Caco-2 (cell line): ENCODE measurements at places on chromosomes 16 and 17. TPM values are rescaled to one million over a fixed set of nuclear protein-coding genes. Genes with fewer than 3 reads are reported as not detected.
A peak's percentile ranks its signal among the peaks of the same experiment; 100 is the strongest.

Gene KRT9
- not detected in 2 replicates for total RNA-seq

GRCh38 chr17:55585629-55586028, 74.4 kb upstream of the SMIM36 start:
- DNase-seq, result no peak

- no peak for DNase-seq
Measured at GRCh38 chr16:1510941-1511351, 17.8 kb downstream of the TELO2 start.

Gene KRTAP3-1
- 7.4 and 7.9 TPM in 2 replicates for total RNA-seq

Gene SLC5A10
- total RNA-seq, result 0.19 and 0.27 TPM in 2 replicates

- DNase-seq, result no peak
Measured at GRCh38 chr16:57589374-57589773, 39.1 kb upstream of the ADGRG1 start.

Gene CES4A
- not detected in 2 replicates for total RNA-seq

DNA sequence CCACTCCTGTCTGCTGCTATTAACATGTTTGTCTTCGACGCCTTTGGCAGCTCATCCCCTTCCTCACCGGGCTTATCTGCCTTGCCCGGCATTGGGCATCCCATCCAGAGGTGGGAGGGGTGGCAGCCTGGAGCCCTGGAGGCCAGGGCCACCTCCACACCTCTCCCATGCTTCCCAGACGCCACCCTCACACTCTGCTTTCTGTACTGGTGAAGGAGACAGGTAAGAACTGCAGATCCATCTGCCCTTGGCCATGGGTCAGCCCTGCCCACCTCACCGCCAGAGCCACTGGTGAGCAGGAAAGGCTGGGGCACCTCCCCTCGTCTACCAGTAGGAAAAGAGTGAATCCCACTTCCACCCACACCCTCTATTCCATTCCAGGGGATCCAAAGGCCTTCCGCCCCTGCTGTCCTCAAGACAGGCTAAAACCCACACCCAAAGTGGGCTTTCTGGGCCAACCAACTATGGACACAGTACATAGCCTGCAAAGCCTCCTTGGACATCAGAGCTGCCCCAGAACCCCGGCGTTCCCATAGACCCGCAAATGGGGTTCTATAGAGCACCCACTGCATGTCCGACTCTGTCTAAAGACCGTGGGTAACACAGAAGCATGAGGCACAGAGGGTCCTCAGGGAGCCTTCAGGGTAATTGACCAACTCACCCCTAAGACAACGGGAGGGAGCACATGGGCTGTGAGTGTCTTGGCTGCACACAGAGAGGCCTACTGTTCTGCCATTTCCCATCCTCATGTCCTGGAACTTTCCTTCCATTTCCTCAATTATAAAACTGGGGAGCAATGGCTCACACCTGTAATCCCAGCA, 23.4 kb upstream of the RBFOX3 start:
- peak; percentile 14 for DNase-seq

GRCh38 chr17:17928398-17929287, 43.6 kb downstream of the TOM1L2 start:
- DNase-seq, result no peak

DNA sequence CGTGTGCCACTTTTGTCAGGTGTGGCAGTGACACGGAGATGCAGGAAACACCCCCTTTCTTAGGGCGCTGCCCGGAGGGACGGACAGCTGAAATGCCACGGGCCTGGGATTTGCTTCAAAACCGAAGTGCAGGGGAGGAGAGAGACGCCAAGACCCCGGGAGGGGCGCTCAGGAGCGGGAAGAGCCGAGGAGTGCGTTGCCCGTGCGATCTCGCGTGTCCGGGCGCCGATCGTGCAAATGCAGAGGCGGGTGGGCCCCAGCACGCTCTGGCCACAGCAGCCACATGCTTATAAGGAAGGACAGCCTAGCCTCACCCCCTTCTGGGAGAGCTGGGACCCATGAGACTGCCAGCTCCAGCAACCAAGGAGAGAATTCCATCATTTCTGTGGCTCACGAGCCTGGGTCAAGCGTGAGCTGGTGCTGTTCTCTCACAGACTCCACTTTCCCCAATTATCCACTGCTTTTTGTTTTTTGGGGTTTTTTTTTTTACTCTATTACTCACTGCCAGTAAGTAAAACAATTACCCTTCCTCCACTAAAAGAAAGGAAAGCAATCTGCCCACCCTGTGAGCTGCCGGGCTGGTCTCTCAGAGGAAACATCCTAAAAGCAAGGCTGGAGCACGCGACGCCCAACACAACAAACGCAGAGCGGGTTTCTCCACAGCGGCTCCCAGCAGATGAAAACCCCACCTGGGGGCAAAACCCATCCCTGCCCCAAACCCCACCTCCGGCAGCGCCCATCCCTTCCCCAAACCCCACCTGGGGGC, 27.2 kb upstream of the C16orf95 start:
- no peak for DNase-seq
